ENCODE measurements at places on chromosomes 6 and 20. TPM values are rescaled to one million over a fixed set of nuclear protein-coding genes. Genes with fewer than 3 reads are reported as not detected.

Gene XKR7
- not detected for total RNA-seq

Gene NKAPL
- not detected for total RNA-seq

Gene SPATA25
- 0.74 TPM for total RNA-seq

- DNase-seq = no peak
These were observed 9.5 kb downstream of the SLC29A1 start for GRCh38 chr6:44232676-44233566.

- DNase-seq = no peak
These were observed 190.1 kb upstream of the VGLL2 start for GRCh38 chr6:117075218-117075617.

DNA sequence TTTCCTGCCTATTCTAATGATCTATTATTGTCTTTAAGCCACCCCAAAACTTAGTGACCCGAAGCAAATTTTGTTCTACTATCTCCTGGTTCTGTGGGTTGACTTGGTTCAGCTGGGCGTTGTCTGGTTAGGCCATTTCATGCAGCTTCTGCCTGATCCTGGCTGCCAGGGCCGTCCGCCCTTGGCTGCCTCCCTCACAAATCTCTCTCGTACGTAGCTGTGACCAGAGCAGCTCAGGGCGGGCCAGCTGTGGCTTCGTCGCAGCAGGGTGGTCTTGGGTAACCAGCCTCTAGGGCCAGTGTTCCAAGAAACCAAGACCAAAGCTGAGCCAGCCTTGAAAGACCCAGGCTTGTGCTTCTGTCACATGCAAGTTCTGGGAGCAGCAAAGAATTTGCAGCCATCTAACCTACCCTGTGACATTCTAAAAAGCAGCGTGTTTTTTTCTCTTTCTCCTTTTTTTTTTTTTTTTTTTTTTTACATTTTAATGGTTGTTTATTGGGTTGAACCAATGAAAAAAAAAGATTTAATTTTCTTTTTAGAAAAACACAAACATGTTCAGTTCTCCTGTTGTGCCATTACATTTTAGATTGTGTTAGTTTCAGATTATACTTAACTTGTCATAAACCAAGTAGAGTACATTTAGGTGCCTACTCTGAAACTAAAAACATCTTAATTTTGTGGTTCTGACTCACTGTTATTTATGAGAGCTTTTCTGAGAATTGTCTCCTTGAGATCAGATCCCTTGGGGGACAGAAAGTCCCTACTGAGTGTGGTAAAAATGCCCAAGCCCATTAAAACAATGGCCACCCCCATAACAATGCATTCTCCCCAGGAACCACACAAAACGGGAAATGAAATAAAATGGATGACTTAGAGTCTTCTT lies 83.9 kb downstream of the ZDHHC14 start:
- DNase-seq = peak; percentile 24

DNA sequence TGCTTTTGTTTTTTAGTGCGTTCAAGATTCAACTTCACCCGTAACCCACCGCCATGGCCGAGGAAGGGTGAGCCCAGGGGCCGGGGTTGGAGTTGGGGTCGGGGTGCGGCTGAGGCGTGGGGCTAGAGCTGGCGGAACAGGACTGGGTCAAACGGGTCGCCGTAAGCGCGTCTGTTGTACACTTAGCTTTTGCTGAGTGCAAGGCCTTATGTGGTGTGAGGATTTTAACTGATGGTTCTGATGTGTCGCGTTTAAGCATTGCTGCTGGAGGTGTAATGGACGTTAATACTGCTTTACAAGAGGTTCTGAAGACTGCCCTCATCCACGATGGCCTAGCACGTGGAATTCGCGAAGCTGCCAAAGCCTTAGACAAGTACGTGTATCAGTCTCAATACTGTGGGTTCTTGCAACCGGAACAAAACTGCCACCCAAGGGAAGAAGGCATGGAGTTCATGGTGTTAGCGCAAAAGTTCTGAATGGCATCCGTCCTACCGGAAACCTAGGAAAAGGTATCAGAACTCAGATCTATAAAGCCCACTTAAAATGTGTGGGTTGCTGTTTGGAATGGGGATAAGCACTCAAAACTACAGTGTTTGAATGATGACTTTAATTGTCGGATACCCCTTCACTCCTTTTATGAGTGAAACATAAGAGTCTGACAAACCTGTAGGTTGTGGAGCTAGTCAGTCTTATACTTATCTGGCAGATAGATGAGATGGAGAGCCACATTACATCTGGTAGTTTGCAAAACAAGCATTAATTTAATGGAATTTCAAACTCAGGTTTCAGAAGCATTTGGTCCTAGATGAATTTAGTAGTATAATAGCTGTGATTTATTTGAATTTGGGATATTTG lies 574 bp downstream of the RPS12 start:
- peak; percentile 20 for DNase-seq

DNA sequence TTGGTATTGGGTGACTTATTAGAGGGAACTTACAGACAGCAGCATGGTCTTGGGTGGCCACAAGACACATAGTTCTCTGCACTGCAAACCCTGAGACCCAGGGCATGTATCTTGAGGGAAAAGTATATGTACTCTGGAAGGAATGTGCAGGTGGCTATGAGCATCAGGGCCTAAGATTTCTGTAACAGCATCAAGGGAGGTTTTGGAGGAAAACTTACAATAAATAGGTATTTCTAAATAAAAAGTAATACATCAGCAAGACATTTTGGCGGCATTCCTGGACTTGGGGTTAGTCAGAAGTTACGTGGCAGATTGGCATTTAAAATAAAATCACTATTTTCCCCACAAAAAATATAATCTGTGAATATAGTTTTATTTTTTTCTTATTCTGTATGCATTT lies 8.0 kb upstream of the STX7 start:
- DNase-seq = no peak

DNA sequence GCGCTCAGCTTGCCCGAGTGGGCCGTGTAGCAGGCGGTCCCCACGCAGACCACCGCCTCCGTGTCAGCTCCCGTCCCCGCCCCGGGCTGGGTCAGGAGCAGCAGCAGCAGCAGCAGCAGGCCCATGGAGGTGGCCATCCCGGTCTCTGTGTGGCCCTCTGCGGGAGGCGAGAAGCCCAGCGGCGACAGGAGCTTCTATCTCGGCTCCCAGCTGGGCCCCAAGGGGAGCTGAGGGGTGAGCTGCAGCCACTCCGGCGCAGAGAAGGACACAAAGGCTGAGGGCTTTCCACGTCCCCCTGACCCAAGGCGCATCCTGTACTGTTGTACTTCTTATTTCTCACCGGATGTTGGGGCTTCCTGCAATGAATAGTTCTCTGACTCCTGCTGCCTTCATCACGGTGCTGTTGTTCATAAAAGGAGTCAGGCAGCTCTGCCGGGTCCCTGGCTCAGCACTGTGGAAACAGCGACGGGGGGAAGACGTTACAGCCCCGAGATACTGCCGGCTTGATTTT lies at the start of gene CD93:
Gene CD93 (minus strand): TSS at position 269 of the 511 bp plus-strand sequence. CDS start 132 bp downstream, at position 137.
- peak; percentile 42 for DNase-seq

DNA sequence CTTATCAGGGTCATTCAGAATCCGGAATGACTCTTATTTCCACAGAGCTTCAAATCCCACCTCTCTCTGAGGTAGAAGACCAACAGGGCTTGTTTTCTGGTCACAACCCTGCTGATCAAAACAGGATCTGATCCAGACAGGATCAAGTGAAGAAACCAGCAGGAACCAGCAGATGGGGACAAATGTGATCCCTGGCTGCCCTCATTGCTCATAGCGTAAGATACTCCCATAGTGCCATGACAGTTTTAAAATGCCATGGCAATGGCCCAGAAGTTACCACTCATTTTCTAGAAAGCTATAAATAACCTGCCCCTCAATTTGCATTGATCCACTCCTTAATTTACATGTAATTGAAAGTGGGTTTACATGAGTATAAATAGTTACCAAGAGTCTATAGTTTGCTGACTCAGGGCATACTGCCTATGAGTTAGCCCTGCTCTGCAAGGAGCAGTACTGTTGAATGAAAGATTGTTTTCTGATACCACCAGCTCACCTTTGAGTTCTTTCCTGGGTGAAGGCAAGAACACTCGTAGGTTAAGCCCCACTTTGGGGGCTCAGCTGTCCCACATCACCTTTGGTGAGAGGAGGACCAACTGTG lies 6.2 kb upstream of the ZNF334 start:
- no peak for DNase-seq

DNA sequence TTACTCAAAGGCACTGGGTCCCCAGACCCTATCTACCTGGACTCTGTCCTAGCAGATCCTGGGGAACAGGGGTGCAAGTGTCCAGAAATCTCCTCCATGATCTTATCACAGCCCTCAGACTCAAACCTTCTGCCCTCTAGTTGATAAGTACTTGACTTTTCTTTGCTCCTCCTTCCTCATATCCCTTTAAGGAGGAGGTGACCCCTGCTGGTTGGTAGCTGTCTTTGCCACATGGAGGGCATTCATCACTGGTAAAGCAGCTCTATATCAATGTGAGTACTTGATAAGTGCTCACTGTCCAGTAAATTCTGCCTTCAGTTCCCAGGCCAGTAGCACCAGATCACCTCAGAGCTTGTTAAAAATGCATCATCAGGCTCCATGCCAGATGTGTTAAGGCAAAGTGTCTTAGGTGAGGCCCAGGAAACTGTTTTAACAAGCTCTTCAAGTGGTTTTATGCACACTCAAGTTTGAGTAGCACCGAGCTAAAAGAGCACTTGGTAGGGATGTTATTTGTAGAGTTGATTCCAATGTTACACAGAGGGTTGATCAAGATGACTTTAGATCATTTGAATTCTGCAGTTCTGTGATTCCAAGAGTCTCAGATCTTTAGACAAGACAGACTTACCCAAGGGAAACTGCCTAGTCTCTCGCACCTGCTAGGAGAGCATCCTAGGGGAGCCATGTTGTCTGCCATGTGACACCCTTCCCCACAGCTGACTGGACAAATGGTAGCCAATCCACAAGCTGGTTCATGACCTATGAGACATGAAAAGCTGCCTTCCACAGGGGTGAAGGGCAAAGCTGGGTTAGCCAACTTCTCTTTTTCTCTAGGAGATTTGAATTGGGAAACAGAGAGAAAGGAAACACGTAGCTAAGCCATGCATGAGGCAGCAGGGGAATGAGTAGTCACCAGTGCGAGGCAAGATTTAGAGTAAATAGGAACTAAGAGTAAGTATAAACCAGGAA lies 18.6 kb downstream of the TREML2 start:
- peak; percentile 66 for DNase-seq

DNA sequence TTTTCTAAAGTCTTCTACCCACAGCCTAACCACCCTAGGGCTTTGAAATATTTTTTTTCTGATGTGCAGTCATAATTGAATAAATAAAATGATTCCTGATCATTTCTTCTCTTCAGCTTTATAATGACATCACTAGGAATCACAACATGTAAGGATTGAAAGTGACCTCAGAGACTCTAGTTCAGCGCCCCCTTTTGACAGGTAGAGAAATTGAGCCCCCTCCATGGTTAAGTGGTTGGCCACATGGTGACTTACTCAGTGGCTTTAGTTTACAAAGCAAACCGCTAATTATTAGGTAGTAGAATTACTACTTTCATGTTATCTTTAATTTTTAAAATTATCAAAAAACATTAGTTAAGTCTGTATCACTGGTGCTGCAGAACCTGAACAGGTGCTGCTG lies 13.3 kb upstream of the SLC2A12 start:
- peak; percentile 36 for DNase-seq

DNA sequence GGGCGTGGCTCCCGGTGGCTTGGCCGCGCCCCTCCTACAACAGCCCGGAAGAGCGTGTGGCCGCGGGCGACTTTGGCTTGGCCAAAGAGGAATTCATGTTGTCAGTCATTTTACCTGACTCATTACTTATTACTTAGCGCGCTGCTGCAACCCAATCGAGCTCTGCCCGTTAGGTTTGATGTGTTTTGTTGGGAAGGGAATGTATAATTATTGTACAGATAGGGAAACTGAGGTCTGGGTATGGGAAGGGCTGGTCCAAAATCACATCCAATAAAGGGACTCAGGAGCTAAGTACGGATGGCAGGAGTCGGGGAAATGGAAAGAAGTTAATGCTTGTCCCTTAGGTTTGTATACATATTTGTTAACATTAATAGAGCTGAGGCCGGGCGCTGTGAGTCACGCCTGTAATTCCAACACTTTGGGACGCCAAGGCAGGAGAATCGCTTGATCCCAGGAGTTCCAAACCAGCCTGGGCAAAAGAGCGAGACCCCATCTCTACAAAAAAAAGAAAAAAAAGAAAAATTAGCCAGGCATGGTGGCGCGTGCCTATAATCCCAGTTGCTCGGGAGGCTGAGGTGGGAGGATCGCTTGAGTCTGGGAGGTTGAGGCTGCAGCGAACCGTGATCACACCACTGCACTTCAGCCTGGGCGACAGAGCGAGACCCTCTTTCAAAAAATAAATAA lies 639 bp upstream of the ZNF335 start:
- no peak for DNase-seq

GRCh38 chr6:17703256-17703694 lies 3.5 kb downstream of the NUP153 start:
- DNase-seq = peak; percentile 17

DNA sequence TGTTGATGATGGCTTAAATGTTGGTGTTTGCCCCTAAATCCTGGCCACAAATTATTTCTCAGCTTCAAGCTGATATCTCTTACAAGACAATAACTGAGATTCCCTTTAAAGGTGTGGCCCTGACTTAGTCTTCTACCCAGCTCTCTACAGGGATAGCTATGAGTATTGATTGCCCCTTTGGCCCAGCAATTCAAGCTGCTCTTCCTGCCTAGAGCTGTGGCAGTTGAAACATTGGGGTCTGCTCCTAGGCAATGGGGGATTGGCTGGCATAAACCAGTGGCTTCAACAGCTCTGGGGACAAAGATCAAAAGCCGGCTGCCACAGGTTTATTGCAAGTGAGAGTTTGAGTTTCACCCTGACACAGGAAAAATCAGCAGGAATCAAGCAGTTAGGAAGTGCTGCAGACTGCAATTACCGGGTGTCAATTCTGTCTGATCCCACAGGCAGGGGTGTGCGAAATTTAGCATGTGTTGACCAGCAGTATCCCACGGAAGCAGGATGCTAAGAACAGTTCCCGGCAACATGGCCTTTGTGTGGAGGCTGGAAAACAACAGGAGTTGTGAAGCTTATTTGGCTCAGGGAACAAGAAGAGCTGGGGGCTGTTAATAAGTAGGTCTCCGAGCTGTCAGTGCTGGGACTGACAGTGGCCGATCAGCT lies 66.2 kb upstream of the IYD start:
- DNase-seq = no peak
